ENCODE measurements at places on chromosomes 1 and 21. TPM values are rescaled to one million over a fixed set of nuclear protein-coding genes. Genes with fewer than 3 reads are reported as not detected.
A peak's percentile ranks its signal among the peaks of the same experiment; 100 is the strongest.

DNA sequence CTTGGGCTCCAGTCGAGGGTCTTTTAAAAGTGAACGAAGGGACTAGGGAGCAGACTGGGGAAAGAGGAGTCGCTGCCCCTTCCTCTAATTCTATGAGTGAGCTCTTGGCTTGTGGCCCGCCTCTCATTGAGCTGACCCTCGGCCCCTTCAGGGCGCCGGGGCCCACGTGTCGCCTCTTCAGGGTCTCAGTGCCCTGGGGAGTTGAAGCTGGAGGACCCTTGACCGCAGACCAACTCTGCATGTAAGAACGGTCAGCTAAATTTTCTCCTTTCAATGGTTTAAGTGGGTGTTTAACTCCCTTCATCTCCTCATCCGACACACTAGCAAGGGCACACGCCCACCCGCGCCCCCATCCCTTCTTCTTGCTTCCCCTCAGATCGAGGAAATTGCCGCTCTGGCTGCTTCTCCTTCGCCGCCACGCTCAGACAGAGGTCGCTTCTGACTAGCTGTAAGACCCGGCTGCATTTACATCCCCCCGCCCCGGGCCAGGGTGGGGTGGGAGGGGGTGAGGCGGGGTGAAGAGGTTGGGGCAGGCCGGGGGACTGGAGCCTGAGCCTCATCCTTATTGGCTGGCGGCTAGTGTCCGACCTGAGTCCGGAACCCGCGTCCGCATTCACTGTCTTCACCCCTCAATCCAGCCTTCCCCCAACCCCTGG lies 10.9 kb downstream of the NR5A2 start:
- H3K4me1 ChIP-seq: peaks cover 39% of the 10 kb centered on the region
- no peaks in the 10 kb centered on the region for H3K36me3 ChIP-seq
- no peak overlapping the region for H3K4me3 ChIP-seq

DNA sequence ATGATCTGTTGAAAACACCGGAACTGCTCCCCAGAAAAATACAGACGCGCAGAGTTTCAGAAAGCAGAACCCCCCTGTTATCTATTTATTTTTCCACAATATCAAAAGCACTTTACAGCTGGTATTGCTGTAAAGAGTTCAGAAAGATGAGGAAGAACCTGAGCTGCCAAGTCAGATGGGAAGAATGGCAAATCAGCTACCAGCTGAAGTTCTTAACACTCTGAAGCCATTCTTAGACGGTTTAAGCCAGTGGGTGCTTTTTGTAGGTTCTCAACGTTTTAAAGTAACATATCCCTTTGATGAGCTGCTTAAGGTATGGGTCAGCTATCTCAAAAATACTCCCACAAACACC lies 714 bp upstream of the AKIRIN1 start:
- H3K27me3 ChIP-seq: no peaks in the 10 kb centered on the region
- peak overlapping the region; percentile 90 for H3K27ac ChIP-seq
- DNase-seq: no peak
- H3K36me3 ChIP-seq: peaks cover 8% of the 10 kb centered on the region

- H3K27ac ChIP-seq: no peak overlapping the region
- no peaks in the 10 kb centered on the region for H3K4me1 ChIP-seq
- H3K4me3 ChIP-seq: no peak overlapping the region
- H3K27me3 ChIP-seq: no peaks in the 10 kb centered on the region
Observed at GRCh38 chr1:48817505-48818114, 40.9 kb upstream of the BEND5 start.

Gene ICOSLG
- 22.6 TPM for total RNA-seq

Gene SLC26A9
- total RNA-seq: not detected

DNA sequence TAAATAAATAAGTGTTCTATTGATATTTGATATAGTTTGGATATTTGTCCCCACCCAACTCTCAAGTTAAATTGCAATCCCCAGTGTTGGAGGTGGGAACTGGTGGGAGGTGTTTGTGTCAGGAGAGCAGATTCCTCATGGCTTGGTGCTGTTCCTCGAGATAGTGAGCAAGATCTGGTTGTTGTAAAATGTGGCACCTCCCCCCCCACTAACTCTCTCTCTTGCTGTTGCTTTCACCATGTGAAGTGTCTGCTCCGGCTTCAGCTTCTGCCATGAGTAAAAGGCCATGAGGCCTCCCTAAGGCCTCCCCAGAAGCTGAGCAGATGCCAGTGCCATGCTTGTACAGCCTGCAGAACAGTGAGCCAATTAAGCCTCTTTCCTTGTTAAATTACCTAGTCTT lies 20.8 kb downstream of the FRRS1 start:
- no peaks in the 10 kb centered on the region for H3K27me3 ChIP-seq
- no peak overlapping the region for H3K27ac ChIP-seq
- H3K4me3 ChIP-seq: no peak overlapping the region
- no peaks in the 10 kb centered on the region for H3K4me1 ChIP-seq

GRCh38 chr1:151815716-151816327 lies 10.6 kb upstream of the LINGO4 start:
- no peaks in the 10 kb centered on the region for H3K27me3 ChIP-seq
- peak overlapping the region; percentile 37 for H3K4me3 ChIP-seq
- peak; percentile 79 for DNase-seq
- peaks cover 48% of the 10 kb centered on the region for H3K4me1 ChIP-seq

Gene SERTAD4
- total RNA-seq: not detected

Gene FMO2
- not detected for total RNA-seq

Gene SPRR3
- total RNA-seq: not detected

DNA sequence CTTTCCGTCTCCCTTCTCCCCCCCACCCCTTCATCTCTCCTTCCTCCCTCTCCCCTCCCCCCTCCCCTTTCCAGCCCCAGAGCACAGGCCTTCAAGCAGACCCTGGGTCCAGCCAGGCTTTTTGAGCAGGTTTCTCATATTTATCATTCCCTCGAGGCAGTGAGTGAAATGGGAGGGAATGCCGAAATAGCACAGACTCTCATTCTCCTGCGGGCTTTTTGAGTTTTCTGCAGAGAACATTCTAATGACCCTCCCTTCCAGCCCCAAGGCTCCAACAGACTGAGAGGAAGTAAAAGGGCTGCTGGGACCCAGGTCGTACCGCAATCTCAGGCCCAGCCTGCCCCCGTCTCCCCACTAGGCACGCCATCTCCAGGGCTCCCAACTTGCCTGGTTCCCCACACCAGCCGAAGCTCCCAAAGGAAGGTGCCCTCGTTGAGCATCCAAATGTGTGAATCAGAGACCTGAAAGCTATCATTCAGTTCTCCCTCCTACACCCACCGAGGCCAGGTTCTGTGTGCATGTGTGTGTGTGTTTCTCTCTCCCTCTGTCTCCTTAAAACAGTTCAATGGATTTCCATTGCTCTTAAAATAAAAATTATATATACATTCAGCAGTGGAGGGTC lies 22.3 kb downstream of the ACTA1 start:
- no peak overlapping the region for H3K4me3 ChIP-seq
- DNase-seq: no peak
- H3K36me3 ChIP-seq: no peaks in the 10 kb centered on the region
- peaks cover 7% of the 10 kb centered on the region for H3K4me1 ChIP-seq

Gene PKNOX1
- 21.5 TPM for total RNA-seq

Measured in CD4-positive, CD25-positive, alpha-beta regulatory T cell (primary cell).